ENCODE measurements at places on chromosomes 1 and 21. TPM values are rescaled to one million over a fixed set of nuclear protein-coding genes. Genes with fewer than 3 reads are reported as not detected.

GRCh38 chr1:223535319-223535718, 130.2 kb downstream of the CAPN8 start:
- no peak for DNase-seq

DNA sequence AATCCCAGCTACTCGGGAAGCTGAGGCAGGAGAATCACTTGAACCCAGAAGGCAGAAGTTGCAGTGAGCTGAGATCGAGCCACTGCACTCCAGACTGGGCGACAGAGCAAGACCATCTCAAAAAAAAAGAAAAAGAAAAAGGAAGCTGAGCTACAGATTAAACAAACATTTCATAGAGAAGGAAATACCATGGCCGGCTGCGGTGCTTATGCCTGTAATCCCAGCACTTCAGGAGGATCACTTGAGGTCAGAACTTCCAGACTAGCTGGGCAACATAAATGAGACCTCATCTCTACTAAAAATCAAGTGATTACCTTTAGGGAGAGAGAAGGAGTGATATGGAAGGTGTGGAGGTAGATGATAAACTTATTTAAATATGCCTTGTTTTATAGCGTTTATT, 14.0 kb upstream of the CFAP126 start:
- DNase-seq = no peak

GRCh38 chr1:160161965-160162705, 10.7 kb downstream of the ATP1A4 start:
- DNase-seq = no peak

GRCh38 chr1:175272361-175272760, 79.8 kb upstream of the KIAA0040 start:
- DNase-seq = no peak

DNA sequence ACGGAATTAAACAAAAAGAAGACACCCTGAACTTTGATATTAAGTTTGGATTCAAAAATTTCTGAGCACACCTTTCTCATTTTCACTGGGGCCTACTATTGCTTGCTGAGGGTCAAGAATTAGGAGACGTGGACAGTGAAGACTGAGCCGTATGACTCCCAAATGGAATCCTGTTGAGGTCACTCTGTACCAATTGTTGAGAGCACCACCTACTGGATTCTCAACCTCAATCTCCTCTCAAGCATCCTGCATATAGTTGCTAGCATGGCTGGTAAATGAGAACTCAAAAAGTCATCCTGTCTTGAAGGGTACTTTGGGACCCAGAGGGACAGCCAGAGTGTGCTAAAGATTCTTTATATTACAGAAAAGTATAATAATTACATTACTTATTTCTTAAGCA, 20.2 kb upstream of the MTR start:
- no peak for DNase-seq

- DNase-seq = peak; percentile 43
Observed at GRCh38 chr1:18481190-18481920, 625 bp downstream of the KLHDC7A start.

DNA sequence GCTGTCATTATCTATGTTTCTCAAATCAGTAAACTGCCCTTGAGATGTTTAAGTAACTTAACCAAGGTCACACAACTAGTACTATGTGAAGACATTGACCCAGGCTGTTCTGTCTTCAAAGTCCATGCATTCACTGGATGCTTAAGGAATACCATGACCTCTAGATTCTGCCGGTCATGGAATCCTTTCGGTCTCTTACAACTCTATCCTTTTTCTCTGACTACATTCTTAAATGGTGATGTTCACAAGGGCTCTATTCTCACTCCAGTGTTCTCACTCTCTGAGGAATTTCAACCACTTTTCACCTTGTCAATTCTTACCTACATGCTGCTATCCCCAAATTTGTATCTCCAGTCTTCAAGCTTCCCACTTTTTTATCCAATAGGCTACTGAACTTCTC, 15.2 kb downstream of the CRYZ start:
- DNase-seq = no peak

- no peak for DNase-seq
Observed at GRCh38 chr1:79197421-79197820, 190.9 kb upstream of the ADGRL4 start.

GRCh38 chr1:107727866-107728265, 237.1 kb downstream of the VAV3 start:
- no peak for DNase-seq

- no peak for DNase-seq
Observed at GRCh38 chr21:16642353-16642752, 870.5 kb upstream of the CXADR start.

- no peak for DNase-seq
Observed at GRCh38 chr1:43319288-43319687, 18.3 kb upstream of the MPL start.

- no peak for DNase-seq
Observed at GRCh38 chr1:203036135-203036534, 9.8 kb downstream of the PPFIA4 start.

GRCh38 chr1:205993068-205993467, 10.1 kb downstream of the RAB7B start:
- DNase-seq = peak; percentile 49

- DNase-seq = no peak
Observed at GRCh38 chr1:212520746-212521145, 87.8 kb upstream of the ATF3 start.

DNA sequence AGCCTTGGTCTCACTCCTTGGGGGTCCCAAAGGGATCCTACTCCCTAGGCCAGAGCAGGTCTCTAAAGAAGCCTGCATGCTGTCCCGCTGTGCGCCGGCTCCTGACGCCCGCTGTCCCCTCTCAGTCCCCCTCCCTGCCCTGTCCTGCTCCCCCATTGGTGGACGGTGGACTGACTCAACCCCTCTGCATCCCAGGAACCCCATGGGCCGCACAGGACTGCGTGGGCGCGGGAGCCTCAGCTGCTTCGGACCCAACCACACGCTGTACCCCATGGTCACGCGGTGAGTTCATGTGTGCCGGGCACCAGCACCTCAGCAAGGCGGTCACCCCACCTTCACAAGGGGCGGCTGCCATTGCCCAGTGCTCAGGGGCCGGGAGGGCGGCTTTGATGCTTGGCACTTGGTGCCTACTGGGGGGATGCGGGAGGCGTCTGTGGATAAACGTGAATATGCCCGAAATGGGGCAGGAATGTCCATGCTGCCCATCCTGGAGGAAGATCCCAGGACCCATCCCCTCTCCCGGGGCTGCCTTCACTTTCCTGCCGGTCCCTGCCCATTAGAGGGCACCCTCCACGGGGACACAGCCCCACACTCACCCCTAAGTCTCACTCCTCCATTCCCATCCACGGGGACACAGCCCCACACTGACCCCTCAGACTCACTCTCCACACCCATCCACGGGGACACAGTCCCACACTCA, 20.2 kb upstream of the LRRC3 start:
- peak; percentile 38 for DNase-seq

- DNase-seq = peak; percentile 100
Observed at GRCh38 chr1:17053685-17054410, at the start of gene SDHB. SDHB (minus strand) TSS chr1:17054032; CDS start chr1:17054019, 13 bp downstream.

DNA sequence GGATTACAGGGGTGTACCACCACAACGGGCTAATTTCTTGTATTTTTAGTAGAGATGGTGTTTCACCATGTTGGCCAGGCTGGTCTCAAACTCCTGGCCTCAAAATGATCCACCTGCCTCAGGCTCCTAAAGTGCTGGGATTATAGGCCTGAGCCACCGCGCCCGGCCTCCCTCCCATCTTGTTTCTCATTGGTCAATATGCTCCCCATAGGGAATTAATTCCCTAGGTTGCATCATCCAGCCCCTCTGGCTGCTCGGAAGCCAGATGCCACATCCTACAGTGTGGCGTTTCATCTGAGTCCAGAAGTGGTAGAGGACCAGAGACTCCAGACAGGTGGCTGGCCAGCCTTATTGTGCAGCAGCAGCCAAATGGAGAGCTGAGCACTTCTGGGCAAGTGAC, 11.5 kb upstream of the VASH2 start:
- no peak for DNase-seq

- no peak for DNase-seq
Observed at GRCh38 chr1:36207339-36207738, 16.9 kb upstream of the THRAP3 start.

DNA sequence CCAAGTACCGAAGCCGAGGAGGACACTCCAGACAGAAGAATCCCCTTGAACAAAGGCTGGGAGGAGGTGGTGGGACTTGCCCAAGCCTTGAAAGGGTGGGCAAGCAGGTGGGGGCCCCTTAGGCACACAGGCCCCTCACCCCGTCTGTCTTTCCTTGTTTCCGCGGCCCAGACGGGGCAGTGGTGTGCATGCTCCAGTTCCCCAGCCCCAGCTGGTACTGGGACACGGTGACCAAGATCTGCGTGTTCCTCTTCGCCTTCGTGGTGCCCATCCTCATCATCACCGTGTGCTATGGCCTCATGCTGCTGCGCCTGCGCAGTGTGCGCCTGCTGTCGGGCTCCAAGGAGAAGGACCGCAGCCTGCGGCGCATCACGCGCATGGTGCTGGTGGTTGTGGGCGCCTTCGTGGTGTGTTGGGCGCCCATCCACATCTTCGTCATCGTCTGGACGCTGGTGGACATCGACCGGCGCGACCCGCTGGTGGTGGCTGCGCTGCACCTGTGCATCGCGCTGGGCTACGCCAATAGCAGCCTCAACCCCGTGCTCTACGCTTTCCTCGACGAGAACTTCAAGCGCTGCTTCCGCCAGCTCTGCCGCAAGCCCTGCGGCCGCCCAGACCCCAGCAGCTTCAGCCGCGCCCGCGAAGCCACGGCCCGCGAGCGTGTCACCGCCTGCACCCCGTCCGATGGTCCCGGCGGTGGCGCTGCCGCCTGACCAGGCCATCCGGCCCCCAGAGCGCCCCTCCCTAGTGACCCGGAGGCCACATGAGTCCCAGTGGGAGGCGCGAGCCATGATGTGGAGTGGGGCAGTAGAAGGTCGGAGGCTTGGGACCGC, 50.8 kb downstream of the OPRD1 start:
- DNase-seq = no peak

DNA sequence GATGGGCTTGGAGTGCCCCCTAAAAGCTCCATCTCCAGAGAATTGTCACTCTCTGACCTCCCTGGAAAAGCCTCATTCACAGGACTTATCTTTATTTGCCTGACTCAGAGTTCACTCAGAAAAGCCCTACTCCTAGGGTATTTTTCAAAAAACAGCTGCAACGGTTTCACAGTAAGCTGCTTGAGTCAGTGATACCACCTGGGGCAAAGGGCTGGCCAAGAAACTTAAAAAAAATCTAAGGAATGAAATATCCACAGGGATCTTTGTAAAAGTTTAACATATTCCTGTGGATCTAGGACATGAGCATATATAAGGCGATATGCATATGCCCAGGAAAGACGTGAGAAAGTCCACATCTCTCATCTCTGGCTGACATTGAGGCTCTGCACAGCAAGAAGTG, 33.8 kb upstream of the TSPAN2 start:
- no peak for DNase-seq

GRCh38 chr1:79585801-79586200, 579.3 kb upstream of the ADGRL4 start:
- no peak for DNase-seq

GRCh38 chr1:175206687-175207086, 14.1 kb upstream of the KIAA0040 start:
- no peak for DNase-seq

DNA sequence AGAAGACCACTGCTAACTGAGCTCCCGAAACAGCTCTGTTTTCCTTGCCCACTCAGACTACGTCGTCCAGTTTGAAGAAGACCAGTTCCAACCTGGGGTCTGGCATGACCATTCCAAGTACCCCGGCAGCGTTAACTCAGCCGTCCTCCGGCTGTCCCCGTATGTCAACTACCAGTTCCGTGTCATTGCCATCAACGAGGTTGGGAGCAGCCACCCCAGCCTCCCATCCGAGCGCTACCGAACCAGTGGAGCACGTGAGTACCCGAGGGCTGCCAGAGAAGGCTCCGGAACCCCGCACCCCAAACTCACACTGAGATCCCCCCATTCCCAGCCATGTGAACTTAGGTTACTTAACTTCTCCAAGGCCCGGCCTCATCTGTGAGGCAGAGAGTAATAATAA, 63.7 kb upstream of the CNTN2 start:
- DNase-seq = no peak

GRCh38 chr1:242826701-242827336, 302.3 kb upstream of the PLD5 start:
- no peak for DNase-seq

- DNase-seq = no peak
Observed at GRCh38 chr1:234498448-234499118, 19.6 kb upstream of the TARBP1 start.

DNA sequence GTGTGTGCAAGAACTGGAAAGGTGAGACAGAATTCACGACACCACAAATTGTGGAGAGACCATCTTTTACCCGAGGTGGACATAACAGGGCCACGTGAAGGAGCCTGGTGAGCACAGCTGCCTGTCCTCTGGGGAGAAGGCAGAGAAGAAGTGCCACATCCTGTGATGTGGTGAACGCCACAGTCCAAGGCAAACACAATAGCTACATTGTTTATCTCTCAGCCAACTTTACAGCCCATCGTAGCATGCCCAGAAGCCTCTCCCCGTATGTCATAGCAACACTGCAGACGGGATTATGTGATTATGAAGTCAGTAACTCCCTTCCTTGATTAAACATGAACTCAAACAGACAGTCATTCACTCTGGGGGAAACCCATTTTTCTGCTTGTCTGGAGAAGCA, 612.2 kb downstream of the SMYD3 start:
- no peak for DNase-seq

DNA sequence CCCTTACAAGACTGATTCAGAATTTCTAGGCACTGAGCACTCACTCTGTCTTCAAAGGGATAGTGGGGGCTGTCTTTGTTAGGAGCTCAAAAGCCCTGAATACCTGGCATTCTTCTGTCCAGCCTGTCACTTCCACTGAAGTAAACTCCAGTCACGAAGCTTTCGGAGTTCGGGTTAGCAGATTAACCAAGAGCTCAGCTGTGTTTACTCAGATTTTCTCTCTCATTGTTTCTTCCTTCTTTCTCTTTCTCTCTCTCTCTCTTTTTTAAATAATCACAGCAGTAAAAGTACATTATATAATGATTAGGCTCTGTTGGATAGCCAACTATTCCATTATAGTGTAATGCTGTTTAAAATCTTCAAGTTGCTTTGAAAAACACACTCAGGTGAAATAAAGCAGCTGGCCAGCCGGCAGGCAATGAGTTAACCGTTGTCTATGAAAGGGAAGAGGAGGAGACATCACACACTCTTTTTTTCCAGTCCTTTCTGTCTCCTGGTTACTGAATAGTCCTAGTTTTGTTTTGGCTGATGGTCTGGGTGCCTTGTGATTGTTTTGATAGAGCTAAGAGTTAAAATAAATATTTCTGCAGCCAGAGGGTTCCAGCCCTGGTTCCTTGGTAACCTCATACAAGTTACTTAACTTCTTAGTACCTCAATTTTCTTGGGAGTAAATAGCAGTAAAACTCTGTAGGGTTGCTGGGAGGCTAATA, 89.8 kb downstream of the ADSS2 start:
- DNase-seq = no peak

Gene NR0B2
- 5.7 TPM for total RNA-seq

Gene CFHR1
- total RNA-seq = not detected

Gene LDLRAD1
- total RNA-seq = not detected

Gene FCAMR
- total RNA-seq = not detected

Gene GPR37L1
- not detected for total RNA-seq

Gene RCSD1
- total RNA-seq = 32.7 TPM

Gene GSTM4
- total RNA-seq = 33.0 TPM

Gene DMRTA2
- 0.08 TPM for total RNA-seq

Gene TTC4
- 16.7 TPM for total RNA-seq

Gene GBP3
- 6.6 TPM for total RNA-seq

Gene KRTAP13-1
- not detected for total RNA-seq

Gene GUCA2B
- not detected for total RNA-seq

Gene CLDN19
- total RNA-seq = not detected

Gene DMBX1
- total RNA-seq = not detected

Gene TMCC2
- total RNA-seq = 4.0 TPM

Gene LPAR3
- 2.0 TPM for total RNA-seq

Gene OR2T2
- not detected for total RNA-seq

Gene CDCA8
- 0.27 TPM for total RNA-seq

Gene INSRR
- total RNA-seq = 0.24 TPM

Gene FAM151A
- total RNA-seq = 0.22 TPM

Gene VHLL
- not detected for total RNA-seq

All from cardiac septum (tissue), 1 donor.